ENCODE measurements at places on chromosomes 12 and 14.

DNA sequence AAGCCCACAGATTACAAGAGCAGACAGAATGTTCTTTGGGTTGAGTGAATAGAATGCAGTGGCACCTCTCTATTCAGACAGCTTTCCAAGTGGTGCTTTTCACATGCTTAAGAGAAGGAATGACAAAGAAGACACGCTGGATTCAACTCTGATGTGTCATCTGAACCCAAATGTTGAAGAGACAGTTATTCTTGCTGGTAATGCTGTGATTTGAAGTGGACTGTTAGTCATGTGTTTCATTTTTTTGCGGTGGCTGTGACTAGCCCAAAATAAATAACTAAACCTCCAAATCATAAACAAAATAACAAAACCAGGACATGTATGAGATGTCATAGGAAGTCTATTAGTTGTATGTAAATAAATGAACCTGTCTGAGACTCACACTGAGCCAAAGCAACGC lies 391.8 kb upstream of the PRICKLE1 start:
- no peak for DNase-seq

DNA sequence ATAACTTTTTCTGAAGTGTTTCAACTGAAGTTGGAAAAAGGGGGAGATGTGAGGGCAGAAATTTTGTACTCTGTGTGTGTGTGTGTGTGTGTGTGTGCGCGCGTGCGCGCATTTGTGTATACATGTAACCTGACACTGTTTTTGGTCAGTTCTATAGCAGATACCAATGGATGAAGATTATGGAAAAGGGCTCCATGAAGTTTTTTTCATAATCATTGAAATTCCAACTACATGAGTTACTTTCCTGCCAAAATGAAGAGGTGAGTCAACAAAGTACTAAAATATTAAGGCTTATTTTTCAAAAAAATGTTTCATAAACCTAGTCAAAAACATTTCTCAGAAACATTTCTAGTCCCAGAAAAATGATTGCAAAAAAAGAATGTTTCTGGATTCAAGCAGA lies 25.7 kb upstream of the CERS5 start:
- no peak for DNase-seq

- peak; percentile 70 for DNase-seq
Observed at GRCh38 chr14:76647697-76648298, 113.5 kb upstream of the VASH1 start.

- DNase-seq, result peak; percentile 60
Observed at GRCh38 chr14:91392623-91393303, 24.9 kb downstream of the CCDC88C start.

DNA sequence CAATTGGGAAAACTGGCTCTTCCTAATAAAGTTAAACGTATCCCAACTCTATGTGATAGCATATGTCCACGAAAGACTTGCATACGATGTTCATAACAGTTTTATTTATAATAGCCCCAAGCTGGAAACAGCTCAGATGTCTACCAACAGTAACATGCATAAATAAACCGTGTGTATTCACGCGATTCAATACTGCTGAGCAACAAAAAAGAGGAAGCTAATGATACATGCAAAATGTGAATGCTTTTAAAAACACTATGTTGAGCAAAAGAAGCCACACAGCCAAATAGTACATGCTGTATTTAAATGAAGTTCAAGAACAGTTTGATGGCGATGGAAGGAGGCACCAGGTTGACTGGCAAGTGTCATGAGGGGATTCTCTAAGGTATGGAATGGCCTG lies 55.7 kb downstream of the TRIM9 start:
- DNase-seq, result peak; percentile 6

- no peak for DNase-seq
Observed at GRCh38 chr14:35557221-35557747, 23.3 kb downstream of the INSM2 start.

GRCh38 chr14:76718306-76719040 lies 42.8 kb upstream of the VASH1 start:
- no peak for DNase-seq

- no peak for DNase-seq
Observed at GRCh38 chr14:65840118-65840751, 427.7 kb downstream of the FUT8 start.

DNA sequence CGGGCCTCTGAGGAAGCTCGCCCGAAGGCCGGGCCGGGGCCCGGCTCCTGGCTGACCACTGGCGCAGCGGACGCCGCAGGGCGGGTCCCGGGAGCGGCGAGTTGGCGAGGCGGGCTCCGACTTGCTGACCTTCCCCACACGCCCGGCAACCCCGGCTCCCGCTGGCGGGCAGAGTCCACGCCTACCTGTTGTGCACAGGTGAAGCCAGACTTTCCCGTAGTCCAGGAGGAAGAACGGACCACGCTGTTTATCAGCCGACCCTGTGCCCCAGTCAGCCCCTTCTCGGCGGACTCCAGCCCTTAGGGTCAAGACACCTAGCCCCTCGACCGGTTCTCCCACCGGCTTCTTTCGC lies 407 bp downstream of the HEATR5A start:
- DNase-seq, result peak; percentile 39

- DNase-seq, result no peak
Observed at GRCh38 chr12:111748867-111749266, 17.9 kb upstream of the ALDH2 start.

DNA sequence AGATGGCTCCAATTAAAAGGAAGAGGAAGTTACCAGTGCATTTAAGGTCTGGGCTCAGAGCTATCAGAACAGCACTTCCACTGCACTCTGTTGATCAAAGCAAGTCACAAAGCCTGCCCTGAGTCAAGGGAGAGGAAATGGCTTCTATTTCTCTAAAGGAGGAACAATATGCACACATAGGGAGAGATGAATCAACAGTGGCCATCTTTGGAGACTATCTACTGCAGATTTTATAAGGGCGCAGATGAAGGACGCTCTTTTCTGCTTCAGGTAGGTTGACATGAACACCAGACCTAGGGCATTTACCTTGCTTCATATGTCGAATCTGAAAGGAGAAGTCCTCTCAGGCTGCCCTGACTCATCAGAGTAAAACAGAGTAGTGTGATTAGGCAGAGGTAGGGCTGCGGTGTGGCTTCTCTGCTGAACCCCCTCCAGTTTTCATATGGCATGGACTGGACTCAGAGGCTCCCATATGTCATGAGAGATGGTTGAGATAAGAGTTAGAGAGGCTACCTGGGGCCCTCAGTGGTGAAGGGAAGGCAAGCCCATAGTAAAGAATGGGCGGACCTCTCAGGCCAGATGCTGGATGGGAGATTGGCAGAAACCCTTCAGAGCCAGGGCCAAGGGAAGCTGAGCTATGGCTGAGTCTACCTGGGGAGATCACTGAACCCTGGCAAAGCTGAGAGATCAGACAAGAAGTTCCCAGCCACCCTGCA lies 84.4 kb downstream of the ARF6 start:
- peak; percentile 76 for DNase-seq

DNA sequence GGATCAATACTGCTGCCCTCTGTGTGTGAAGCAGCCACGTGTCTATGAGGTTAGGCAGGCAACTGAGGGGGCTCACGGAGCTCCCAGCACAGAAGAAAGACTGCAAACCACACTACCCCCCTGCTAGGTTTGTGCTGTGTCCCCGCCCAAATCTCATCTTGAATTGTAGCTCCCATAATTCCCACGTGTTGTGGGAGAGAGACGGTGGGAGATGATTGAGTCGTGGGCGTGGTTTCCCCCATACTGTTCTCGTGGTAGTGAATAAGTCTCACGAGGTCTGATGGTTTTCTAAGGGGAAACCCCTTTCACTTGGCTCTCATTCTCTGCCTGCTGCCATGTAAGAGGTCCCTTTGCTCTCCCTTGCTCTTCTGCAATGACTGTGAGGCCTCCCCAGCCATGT lies 68.6 kb downstream of the ACTN1 start:
- peak; percentile 35 for DNase-seq

DNA sequence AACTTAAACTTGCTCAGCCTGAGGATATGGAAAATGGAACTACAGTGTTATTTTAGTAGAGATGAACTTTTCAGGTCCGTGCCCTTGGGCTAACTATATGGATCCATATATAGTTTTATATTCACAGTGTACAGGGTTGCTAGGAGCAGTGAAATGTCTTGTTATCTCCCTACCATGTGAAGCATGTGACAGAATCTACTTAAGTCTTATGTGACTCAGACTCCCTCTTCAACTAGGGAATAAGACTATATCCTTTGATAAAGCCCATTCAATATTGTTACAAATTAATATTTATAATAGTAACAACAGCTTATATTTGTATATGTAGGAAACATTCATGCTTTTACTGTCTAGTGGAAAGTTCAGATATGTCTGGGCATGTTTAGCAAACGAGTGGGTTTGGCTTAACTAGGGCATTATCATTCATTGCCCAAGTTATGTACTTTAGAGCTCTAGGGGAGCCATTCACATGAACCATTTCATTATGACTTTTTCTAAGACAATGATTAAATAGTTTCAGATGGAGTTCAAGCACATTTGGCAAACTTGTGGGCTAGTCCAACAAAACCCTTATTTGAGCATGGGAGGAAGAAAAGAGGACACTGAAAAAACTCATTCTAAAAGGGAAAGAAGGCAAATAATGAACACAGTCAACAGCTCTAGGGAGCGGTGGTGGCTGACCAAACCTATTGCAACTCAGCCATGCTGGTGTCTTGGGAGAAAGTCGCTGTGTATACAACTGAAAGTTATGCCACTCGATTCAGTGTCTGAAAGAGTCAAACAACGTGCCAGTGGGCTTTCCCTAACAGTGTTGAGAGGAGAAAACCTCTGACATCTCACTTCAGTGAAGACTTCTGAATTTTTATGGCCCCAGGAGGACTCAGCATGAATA lies 305.9 kb upstream of the G2E3 start:
- DNase-seq, result no peak

- no peak for DNase-seq
Observed at GRCh38 chr14:64773046-64773445, 68.8 kb downstream of the PLEKHG3 start.

- DNase-seq, result no peak
Observed at GRCh38 chr12:117658226-117658625, 296.8 kb upstream of the NOS1 start.

GRCh38 chr14:37061697-37062096 lies 110.7 kb downstream of the SLC25A21 start:
- DNase-seq, result no peak

DNA sequence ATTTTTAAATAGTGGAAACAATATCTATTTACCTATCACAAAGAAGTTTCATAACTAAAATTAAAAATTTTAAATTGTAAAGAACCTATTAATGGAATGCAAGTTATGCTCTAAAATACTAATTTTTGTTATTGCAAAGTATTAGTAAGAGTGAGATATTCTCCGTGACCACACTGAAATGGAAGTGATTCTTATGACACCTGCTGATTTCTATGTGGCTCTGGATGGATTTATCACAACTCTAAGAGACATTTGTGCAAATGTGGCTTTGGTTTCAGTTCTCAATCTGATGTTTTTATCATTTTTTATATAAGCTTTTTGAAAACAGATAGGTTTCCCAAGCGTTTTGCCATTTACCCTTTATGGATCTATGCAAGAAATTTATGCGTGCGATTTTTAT lies 497.8 kb downstream of the NAV3 start:
- DNase-seq, result peak; percentile 3

DNA sequence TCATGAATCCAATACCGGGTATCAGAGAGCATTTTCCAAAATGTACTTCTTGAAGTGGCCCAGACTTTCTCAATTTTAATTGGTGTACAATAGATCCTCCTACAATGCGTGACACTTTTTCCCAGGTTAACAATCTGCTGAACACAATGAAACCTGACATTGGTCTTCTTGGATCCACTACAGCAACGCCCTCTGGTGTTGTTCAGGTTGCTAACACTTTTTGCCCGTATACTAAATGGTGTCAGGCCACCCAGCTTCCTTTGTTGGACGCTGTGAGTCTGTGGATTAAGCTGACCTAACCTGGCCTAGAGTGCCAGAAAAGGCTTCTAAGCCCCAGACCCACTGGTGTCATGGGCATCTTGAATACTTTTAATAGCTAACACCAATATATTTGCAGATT lies 89.2 kb downstream of the KCNK10 start:
- peak; percentile 41 for DNase-seq

GRCh38 chr12:102971227-102971626 lies 13.8 kb downstream of the ASCL1 start:
- no peak for DNase-seq

DNA sequence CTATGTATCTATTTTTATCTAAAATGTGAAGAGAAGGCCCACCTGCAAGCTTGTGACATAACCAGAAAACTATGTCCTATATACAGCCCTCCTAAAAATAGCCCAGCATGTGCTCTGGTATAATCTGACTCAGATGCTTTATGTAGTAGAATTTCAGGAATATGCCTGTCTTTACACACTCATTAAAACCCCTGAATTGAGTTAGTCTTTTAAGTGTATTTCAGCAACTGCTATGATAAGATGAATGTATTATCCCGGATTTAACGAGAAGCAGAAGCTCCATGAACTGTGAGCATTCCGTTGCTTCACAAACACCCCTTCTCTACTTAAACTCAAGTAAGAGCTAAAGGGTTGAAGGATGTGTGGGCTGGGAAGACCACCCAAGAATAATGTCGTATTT lies 89.9 kb upstream of the PRICKLE1 start:
- DNase-seq, result no peak

- DNase-seq, result peak; percentile 46
Observed at GRCh38 chr12:6635375-6635855, 344 bp downstream of the LPAR5 start.

DNA sequence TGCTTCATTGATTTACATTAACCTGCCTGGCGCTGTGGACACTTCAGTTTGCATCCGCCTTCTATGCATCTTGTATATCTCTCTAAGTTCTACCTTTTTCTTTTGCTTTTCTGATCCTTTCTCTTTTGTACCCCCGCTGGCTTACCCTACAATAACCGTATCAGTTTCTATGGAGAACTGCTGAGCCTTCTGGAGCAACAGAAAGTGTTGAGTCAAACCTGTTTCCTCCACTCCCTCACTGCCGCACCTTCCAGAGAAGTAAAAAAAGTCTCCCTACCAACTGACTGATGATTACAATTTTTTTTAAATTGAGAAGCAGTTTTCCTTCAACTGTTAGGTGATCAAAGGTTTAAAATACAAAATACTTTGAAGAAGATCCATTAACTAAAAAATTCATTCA lies 17.4 kb downstream of the EXD2 start:
- peak; percentile 44 for DNase-seq

DNA sequence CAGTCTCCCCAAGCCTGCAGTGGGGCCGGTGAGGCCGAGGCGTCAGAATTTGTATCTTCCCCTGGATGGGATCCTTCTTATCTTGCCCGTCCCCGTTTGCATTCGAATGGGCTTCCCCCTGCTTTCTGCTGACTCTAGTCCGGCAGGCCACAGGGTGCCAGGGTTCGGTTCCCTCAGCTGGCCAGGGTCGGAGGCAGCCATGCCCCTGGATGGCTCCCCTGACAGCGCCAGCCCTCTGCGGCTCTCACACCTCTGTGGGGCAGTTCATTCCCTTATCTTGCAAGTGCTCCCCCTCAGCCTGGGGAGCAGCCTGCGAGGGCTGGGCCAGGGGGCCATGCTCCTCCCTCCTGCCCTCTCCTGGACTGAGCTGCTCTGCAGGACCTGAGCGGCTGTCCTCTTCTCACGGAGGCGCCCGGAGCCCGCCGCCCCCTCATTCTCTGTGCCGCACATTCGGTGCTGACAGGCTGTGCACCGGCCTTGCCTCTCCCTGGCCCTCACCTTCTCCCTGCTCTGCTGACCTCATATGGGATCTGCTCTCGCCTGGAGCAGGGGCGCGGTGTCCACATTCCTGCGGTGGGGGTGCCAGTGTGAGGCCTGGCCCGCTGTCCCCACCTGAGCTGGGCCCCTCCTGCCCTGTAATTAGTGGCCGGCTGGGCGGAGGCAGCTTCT lies 32.8 kb downstream of the KIF26A start:
- DNase-seq, result no peak

GRCh38 chr14:50837850-50838470 lies 7.0 kb upstream of the NIN start:
- DNase-seq, result no peak
